NCI-H2107 (cell line): ENCODE measurements at places on chromosomes 11 and 22.

GRCh38 chr22:34917239-34917638 lies 148.7 kb upstream of the ISX start:
- DNase-seq: no peak

DNA sequence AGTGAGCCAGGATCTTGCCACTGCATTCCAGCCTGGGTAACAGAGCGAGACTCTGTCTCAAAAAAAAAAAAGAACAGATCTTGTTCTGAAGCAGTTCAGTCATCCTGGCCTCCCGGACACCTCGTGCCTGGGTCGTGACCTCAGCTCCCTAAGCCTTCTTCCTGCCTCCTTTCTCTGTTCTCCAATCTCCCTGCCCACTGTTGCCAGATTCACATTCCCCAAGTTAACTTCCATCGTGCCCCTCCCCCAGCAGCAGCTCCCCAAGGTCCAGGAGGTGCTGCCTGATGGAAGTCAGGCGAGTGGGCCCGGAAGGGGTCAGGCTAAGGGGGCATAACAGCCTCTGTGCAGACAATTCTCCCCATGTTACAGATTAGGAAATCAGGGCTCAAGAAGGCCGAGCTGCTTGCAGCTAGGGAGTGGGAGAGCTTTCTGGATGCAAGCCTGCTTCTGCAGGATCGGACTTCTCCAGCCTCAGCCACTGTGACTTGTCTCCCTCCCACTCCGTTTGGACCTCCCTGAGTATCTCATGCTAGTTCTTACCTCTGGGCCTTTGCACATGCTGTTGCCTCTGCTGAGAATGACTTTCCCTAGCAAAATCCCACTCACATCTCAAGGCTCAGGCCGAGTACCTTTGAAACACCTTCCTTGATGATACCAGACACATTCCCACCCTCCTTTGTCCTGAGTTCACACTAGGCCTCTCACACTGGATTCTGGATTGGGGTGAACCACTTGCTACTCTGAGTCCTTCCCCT lies 14.3 kb upstream of the TMEM184B start:
- DNase-seq: no peak

- no peak for DNase-seq
These were observed 205.7 kb downstream of the SNX19 start for GRCh38 chr11:130710497-130711012.

GRCh38 chr11:19444231-19444630 lies 203.5 kb upstream of the E2F8 start:
- DNase-seq: no peak

- no peak for DNase-seq
These were observed 1.5 kb downstream of the UFD1 start for GRCh38 chr22:19477321-19478044.

DNA sequence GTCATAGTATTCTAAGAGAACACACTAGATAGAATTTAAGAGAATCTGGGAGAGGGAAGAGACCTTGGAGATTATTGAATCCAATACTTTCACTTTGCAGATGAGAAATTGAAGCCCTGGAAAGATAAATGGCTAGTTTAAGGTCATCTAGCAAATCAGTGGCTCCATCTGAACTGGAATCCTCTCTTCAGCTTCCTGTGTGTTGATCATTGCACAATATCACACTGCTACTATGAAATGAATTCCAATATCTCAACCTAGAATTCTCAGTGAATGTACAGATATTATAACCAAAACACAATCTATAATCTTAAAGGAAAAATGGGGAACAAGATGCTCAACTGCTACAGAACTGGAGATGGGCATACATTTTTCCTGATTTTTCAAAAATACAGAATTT lies 44.1 kb downstream of the DCUN1D5 start:
- no peak for DNase-seq

GRCh38 chr22:28188178-28188879 lies 269.3 kb upstream of the PITPNB start:
- no peak for DNase-seq

GRCh38 chr22:26474682-26475081 lies 8.9 kb downstream of the HPS4 start:
- DNase-seq: no peak

- no peak for DNase-seq
These were observed 7.8 kb upstream of the LRRC32 start for GRCh38 chr11:76678321-76678720.
